ENCODE measurements at places on chromosomes 5 and 9. TPM values are rescaled to one million over a fixed set of nuclear protein-coding genes. Genes with fewer than 3 reads are reported as not detected.

DNA sequence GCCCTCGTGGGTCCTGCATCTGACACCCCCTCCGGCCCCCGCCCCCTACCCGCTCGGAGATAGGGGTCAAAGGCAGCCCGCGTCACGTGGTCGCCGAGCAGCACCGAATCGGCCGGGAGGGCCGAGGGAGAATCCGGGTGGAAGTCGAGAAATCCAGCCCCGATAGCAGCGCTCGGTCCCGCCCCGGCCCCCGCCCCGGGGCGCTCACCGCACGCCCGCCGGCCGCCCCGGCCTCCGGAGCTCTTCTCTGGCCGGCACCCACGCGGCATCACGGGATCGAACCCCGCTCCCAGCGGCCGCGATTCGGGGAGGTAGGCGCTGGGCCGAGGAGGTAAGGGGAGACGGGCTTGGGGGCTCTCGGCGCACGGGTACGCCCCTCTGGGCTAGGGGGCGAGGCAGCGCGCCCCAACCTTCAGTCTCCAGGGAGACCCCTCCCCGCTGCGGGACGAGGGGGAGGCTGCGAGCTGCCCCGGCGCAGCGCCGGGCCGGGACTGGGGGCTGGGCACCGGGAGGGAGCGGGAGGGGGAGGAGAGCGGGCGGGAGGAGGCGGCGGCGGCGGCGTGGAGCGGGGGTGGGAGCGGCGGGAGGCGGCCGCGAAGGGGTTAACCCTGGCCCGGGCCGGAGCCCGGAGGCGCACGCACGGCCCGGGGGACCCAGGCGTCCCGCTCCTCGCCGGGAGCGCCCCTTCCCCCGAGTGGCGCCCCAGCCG, 22.1 kb upstream of the NDST1 start:
- H3K36me3 ChIP-seq, result no peaks in the 10 kb centered on the region
- peak overlapping the region; percentile 90 for H3K4me3 ChIP-seq
- peaks cover 46% of the 10 kb centered on the region for H3K4me1 ChIP-seq
- peak overlapping the region; percentile 97 for H3K27ac ChIP-seq

GRCh38 chr9:133927041-133927440, 65.1 kb downstream of the VAV2 start:
- H3K27ac ChIP-seq, result no peak overlapping the region
- H3K4me1 ChIP-seq, result no peaks in the 10 kb centered on the region
- H3K27me3 ChIP-seq, result no peaks in the 10 kb centered on the region
- DNase-seq, result no peak

Gene GCNT4
- 3.3 TPM for total RNA-seq

GRCh38 chr9:35858458-35858857, 11.7 kb downstream of the OR13J1 start:
- no peaks in the 10 kb centered on the region for H3K4me1 ChIP-seq
- no peaks in the 10 kb centered on the region for H3K27me3 ChIP-seq
- no peaks in the 10 kb centered on the region for H3K36me3 ChIP-seq
- DNase-seq, result no peak
- H3K27ac ChIP-seq, result no peak overlapping the region

DNA sequence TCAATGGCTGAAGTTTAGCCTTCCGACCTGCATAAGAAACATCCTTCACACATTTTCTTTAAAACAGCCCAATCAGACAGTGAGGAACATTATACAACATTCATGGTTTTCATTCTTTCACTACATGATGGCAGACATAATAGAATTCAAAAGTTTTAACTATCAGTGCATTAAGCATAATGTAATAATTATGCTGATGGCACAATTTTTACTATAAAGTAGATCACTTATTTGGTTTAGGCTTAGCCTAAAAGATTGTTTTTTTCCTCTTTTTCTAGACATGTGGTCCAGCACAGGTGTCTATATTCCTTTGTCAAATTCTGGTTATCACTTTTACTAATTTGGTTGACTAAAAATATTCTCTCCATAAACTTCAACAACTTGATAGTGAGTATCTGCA, 46.5 kb downstream of the EFNA5 start:
- H3K27ac ChIP-seq, result no peak overlapping the region
- H3K4me3 ChIP-seq, result no peak overlapping the region
- peaks cover 11% of the 10 kb centered on the region for H3K4me1 ChIP-seq

Gene SMIM33
- not detected for total RNA-seq

Gene CD274
- total RNA-seq, result not detected

DNA sequence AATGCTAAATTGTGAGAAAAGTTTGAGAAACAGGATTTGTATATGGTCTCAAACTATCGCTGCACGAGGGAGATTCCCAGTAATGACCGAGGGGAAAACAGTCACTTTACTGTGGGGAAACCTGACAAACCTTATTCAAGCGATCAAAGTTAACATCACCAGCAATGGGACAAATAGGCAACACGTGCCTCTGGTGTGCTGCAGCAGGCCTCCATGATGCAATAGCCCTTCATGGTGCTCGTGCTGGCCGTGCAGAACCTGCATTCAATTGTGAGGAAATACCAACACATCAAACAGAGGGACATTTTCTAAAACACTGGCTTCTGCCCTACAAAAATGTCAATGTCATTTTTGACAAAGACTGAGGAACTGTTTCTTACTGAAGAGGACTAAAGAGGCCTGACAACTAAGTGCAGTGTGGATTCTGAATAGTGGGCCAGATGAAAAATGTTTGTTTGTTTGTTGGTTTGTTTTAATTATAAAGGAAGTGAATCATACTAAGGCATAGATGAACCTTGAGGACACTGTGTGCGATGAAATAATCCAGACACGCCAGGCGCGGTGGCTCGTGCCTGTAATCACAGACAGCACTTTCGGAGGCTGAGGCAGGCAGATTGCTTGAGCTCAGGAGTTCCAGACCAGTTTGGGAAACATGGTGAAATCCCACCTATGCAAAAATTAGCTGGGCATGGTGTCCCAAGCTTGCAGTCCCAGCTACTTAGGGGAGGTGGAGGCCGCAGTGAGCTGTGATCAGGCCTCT, 17.6 kb upstream of the MARCHF6 start:
- H3K4me1 ChIP-seq, result peaks cover 11% of the 10 kb centered on the region
- DNase-seq, result no peak
- H3K27ac ChIP-seq, result no peak overlapping the region
- H3K4me3 ChIP-seq, result no peak overlapping the region

Gene PPIP5K2
- total RNA-seq, result 66.9 TPM

Gene FTMT
- total RNA-seq, result not detected

GRCh38 chr5:84825606-84826005, 440.9 kb upstream of the EDIL3 start:
- H3K27ac ChIP-seq, result no peak overlapping the region
- DNase-seq, result no peak
- H3K27me3 ChIP-seq, result no peaks in the 10 kb centered on the region
- no peak overlapping the region for H3K4me3 ChIP-seq

- H3K27me3 ChIP-seq, result no peaks in the 10 kb centered on the region
- no peak overlapping the region for H3K4me3 ChIP-seq
- no peaks in the 10 kb centered on the region for H3K4me1 ChIP-seq
- H3K36me3 ChIP-seq, result no peaks in the 10 kb centered on the region
- H3K27ac ChIP-seq, result no peak overlapping the region
- DNase-seq, result no peak
Measured at GRCh38 chr5:1536871-1537602, 13.3 kb upstream of the LPCAT1 start.

Gene PLPP1
- total RNA-seq, result 92.0 TPM

DNA sequence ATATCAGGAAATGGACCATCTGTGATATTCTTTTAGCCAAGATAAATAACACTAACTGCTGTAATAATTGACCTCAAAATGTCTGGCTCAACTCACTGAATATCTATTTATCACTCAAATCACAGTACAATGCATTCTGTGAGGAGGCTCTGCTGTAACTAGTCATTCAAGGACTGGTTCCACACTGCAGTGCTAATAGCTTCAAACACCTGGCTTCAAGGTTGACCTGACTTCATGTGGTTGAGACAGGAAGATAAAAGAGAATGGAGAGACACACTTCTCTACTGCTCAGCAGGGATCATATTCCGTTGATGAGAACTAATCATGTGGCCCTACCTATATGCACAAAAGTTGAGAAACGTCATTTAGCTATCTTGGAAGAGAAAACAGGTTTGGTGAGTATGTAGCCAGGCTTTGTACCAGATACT, 3.4 kb upstream of the RHOBTB3 start:
- H3K4me1 ChIP-seq, result peaks cover 36% of the 10 kb centered on the region
- H3K27ac ChIP-seq, result no peak overlapping the region
- no peaks in the 10 kb centered on the region for H3K36me3 ChIP-seq
- peaks cover 49% of the 10 kb centered on the region for H3K27me3 ChIP-seq
- DNase-seq, result peak; percentile 5

GRCh38 chr5:43305948-43306565, 7.2 kb downstream of the HMGCS1 start:
- no peak overlapping the region for H3K27ac ChIP-seq
- DNase-seq, result peak; percentile 79
- H3K27me3 ChIP-seq, result no peaks in the 10 kb centered on the region
- H3K36me3 ChIP-seq, result peaks cover 5% of the 10 kb centered on the region
- peaks cover 75% of the 10 kb centered on the region for H3K4me1 ChIP-seq
- 0 out of 2 replicates have a peak overlapping the region, but pooled peaks have one; percentile 22 for H3K4me3 ChIP-seq

GRCh38 chr5:157550663-157551062, 24.9 kb downstream of the ADAM19 start:
- H3K4me1 ChIP-seq, result peaks cover 3% of the 10 kb centered on the region
- H3K4me3 ChIP-seq, result no peak overlapping the region
- no peak overlapping the region for H3K27ac ChIP-seq
- H3K27me3 ChIP-seq, result no peaks in the 10 kb centered on the region

DNA sequence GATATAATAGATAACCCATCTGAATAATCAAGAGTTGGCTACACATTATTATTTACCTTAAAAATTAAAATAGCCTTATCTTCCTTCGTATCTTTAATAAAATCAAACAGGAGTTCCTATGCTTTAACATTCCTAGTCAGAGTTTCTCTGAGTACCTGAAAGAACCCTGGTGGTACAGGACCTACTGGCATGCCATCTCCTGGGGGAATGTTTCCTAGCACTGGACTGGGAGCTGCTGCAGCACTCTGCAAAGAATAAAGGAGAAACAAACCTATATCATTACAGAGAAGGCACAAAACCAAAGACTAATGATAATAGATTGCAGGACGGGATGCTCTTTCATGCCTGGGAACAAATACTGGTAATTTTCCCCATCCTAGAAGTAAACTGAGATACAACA, 119.5 kb upstream of the ACOT12 start:
- no peaks in the 10 kb centered on the region for H3K27me3 ChIP-seq
- peak; percentile 27 for DNase-seq
- H3K36me3 ChIP-seq, result no peaks in the 10 kb centered on the region

- no peak overlapping the region for H3K4me3 ChIP-seq
- peak; percentile 55 for DNase-seq
- no peaks in the 10 kb centered on the region for H3K27me3 ChIP-seq
- no peak overlapping the region for H3K27ac ChIP-seq
- H3K4me1 ChIP-seq, result no peaks in the 10 kb centered on the region
Measured at GRCh38 chr9:4831119-4831518, 38.4 kb downstream of the RCL1 start.

DNA sequence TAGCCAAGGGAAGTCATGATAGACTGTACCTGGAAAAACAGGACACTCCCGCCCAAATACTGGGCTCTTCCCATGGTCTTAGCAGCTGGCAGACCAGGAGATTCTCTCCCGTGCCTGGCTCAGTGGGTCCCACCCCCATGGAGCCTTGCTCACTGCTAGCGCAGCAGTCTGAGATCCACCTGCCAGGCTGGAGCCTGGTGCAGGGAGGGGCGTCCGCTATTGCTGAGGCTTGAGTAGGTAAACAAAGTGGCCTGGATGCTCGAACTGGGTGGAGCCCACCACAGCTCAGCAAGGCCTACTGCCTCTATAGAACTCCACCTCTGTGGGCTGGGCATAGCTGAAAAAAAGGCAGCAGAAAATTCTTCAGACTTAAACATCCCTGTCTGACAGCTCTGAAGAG, 10.1 kb upstream of the THG1L start:
- H3K36me3 ChIP-seq, result no peaks in the 10 kb centered on the region
- no peaks in the 10 kb centered on the region for H3K4me1 ChIP-seq
- H3K4me3 ChIP-seq, result no peak overlapping the region
- no peaks in the 10 kb centered on the region for H3K27me3 ChIP-seq
- no peak overlapping the region for H3K27ac ChIP-seq

DNA sequence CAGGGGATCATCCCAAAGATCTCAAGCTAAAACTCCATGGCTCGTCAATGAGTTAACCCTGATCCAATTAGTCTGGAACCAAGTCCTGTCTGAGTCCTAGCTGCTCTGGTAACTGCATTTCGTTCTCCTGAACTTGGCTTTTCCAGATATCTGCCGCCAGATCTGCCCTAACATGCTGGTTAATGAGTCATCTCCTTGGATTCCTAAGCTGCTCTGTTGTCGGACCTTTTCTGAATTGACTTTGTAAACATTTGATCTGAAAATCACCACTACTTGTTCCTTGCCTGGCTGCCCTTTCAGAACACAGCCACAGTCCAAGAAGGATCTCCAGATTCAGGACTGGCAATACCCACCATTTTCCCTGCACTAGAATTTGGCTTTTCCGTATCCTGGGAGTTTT, 473.0 kb downstream of the ZSWIM6 start:
- H3K4me1 ChIP-seq, result no peaks in the 10 kb centered on the region
- DNase-seq, result no peak
- H3K27me3 ChIP-seq, result no peaks in the 10 kb centered on the region
- H3K36me3 ChIP-seq, result no peaks in the 10 kb centered on the region
- no peak overlapping the region for H3K4me3 ChIP-seq

DNA sequence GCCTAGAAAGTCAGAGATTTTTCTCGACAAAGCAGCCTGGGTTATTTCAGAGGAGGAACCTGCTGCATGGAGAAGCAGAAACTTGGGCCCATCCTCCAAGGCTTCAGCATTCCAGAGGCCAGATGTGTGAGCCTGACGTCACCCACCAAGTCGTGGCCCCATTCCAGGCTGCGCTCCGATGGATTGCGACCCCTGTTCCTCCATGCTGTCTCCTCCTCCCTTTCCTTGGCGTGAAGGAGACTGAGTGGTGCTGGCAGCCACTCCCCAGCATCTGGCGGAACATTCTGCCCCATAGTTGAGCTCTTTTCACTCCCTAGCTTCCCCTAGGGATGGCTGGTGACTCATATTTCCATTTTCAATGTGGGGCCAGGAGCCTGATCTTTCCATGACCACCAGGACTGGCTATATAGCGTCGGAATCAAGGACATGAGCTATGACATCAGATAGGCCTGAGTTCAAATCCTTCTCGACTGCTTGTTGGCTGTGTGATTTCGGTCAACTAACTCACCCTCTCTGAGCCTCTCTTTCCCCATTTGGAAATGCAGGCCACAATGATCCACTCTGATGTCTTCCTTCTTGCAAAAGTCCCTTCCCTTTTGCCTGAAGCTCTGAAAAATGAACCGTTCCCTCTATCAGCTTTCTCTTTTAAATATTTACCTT, 24.5 kb upstream of the DUSP1 start:
- peak; percentile 26 for DNase-seq
- peaks cover 8% of the 10 kb centered on the region for H3K4me1 ChIP-seq
- H3K27ac ChIP-seq, result no peak overlapping the region
- no peaks in the 10 kb centered on the region for H3K36me3 ChIP-seq

- H3K27me3 ChIP-seq, result no peaks in the 10 kb centered on the region
- DNase-seq, result no peak
- H3K4me3 ChIP-seq, result no peak overlapping the region
- no peak overlapping the region for H3K27ac ChIP-seq
Measured at GRCh38 chr9:135304886-135305285, 174.7 kb upstream of the PPP1R26 start.

DNA sequence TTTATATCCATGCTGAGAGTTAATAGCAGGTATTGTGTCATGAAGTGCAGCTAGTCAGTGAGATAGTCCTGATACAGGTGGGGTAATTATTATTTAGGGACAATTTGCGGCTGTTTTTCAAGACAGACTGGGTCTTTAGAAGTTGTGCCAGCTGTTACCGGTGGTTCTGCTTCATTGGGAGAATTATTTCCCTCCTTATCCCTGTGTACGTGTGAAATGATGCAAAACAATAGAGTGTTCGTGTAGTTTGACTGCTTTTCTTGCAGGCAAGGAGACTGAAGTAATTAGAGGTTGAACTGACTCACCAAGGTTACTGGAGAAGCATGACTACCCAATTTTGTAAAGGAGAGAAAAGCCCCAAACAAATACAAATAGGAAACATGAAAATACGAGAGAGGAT, 101.7 kb downstream of the ARRDC3 start:
- H3K27me3 ChIP-seq, result peaks cover 36% of the 10 kb centered on the region
- peaks cover 10% of the 10 kb centered on the region for H3K4me1 ChIP-seq
- no peak for DNase-seq

All from GM23338 (cell line).